Caudate nucleus (tissue), 63 donors: ENCODE measurements at places on chromosomes 2 and 18.

GRCh38 chr2:108220942-108221541 lies 18.7 kb upstream of the SULT1C3 start:
- DNase-seq: no peak

- DNase-seq: no peak
Measured at GRCh38 chr18:10916865-10917264, 232.5 kb downstream of the PIEZO2 start.

GRCh38 chr2:11947956-11948355 lies 201.5 kb downstream of the LPIN1 start:
- DNase-seq: no peak

DNA sequence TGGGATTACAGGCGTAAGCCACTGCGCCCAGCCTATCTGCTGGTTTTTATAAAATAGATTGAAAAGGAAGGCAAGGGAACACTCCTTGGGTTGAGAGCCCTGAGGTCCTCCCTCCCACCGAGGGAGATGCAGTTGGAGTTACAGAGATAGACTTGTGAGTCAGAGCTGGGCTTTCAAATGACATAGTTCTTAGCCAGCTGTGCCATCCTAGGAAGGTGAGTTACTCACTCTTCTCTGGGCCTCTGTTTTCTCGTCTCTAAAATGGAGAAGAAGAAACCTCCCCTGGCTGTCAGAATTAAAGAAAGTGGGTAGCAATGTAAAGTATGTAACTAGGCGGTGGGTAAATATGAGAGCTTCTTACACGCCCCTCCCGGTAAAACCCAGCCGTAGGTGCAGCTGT lies 2.4 kb downstream of the LRRFIP1 start:
- DNase-seq: no peak

DNA sequence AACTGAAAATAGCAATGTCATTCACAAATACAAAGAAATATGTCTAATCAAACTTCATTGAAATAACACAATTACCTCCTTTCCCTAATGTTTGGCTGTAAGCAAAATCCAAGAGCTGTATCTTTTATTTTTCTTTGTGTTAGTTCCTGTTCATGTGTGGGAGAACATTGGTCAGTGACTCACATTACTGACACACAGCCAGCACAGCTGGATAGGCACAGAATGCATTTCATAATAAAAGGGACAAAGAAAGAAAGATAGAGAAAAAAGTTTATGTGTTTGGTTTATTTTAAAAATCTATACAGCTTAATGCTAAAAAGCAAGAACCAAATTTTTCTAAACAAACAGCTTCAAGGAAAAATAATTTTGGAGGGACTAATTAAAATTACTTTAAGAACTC lies 185.6 kb upstream of the COL3A1 start:
- DNase-seq: no peak

- no peak for DNase-seq
Measured at GRCh38 chr2:42792087-42792582, 248 bp downstream of the HAAO start.

DNA sequence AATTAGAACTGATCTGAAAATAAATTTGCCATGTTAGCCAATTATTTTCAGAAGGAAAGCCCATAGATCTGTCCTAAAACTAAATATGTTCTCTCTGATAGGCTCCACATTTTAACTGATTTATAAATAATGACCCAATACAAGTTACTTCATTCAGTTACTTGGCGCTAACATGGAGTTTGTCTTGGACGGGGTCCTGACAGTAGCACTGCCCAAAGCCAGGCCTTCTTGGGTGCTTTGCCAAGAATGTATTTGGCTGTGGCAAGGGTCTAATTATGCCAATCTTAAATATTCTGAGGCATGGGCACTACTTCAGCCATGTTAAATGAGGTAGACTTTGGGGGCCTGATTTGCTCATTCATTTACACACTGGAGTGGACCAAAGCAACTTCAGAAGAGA lies 135.0 kb upstream of the PKDCC start:
- no peak for DNase-seq

GRCh38 chr2:84963692-84964405 lies 7.1 kb upstream of the KCMF1 start:
- no peak for DNase-seq

- no peak for DNase-seq
Measured at GRCh38 chr2:68108120-68108519, 45.3 kb upstream of the C1D start.
